ENCODE measurements at places on chromosomes 11 and 22. TPM values are rescaled to one million over a fixed set of nuclear protein-coding genes. Genes with fewer than 3 reads are reported as not detected.

CATSPER1 gene
- not detected for total RNA-seq

DNA sequence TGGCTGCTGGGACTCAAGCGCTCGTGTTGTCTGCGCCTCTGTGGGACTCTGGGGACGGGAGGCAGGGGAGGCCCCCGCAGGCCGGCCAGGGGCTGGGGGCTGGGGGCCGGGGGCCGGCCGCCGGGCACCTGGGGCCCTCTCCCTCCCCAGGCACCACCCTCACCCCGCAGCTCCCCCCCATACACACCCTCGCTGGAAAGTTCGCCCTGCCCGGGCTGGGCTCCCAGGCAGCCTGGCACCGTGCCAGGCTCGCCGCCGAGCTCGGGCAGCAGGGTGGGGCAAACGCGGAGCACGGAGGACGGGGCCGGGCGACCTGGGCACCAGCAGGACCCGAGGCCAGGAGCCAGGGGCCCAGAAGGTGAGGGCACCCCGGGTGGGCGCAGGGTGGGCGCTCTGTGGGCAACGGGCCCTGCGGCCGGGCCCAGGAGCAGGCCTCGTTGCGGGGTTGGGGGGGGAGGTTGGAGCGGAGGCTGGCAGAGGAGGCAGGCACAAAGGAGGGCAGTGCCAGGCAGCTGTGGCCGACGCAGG is 76.7 kb upstream of the WNT7B start:
- H3K4me3 ChIP-seq: peak overlapping the region; percentile 97
- H3K27me3 ChIP-seq: no peaks in the 10 kb centered on the region
- H3K4me1 ChIP-seq: peaks cover 56% of the 10 kb centered on the region
- H3K36me3 ChIP-seq: peaks cover 2% of the 10 kb centered on the region
- H3K27ac ChIP-seq: peak overlapping the region; percentile 96

DNA sequence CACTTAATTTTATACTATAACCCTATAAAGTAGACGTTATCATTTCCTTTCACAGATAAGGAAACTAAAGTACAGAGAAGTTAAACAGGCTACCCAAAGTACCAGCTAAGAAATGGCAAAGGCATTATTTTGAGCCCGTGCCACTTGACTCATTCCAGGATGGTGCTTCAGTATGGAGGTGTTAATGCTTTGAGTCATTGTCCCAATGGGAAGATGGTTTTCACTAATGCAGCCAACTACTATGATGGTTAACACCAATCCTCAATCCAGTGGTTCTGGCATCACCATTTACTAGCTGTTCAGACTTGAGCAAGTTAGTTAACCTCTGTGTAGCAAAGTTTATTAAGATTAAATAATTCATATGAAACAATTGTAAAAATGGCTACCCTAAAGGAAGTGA is 123.1 kb upstream of the SLC5A12 start:
- H3K27me3 ChIP-seq: no peaks in the 10 kb centered on the region
- no peaks in the 10 kb centered on the region for H3K4me1 ChIP-seq
- no peak for DNase-seq
- no peak overlapping the region for H3K27ac ChIP-seq

GRCh38 chr22:22878801-22879674 is 8.6 kb upstream of the IGLL5 start:
- peaks cover 3% of the 10 kb centered on the region for H3K36me3 ChIP-seq
- DNase-seq: no peak
- no peak overlapping the region for H3K27ac ChIP-seq
- H3K4me3 ChIP-seq: no peak overlapping the region
- peaks cover 4% of the 10 kb centered on the region for H3K4me1 ChIP-seq
- no peaks in the 10 kb centered on the region for H3K27me3 ChIP-seq

DNA sequence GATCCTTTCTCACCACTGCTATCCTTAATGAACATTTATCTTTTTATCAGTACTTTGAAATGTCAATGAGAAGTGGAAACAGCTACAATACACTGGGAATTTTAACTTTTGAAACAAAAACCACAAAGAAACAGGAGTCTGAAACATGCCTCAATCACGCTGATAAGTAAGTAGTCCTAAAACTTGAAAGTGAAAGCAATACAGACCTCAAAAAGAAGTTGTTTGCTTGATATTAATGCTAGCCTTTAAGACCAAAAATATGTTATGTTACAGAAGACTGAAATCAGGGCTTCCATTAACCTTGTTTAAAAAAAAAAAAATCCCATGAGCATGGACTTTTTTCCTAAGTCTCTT is 21.3 kb downstream of the PHF21A start:
- peak overlapping the region; percentile 62 for H3K4me3 ChIP-seq
- no peak for DNase-seq
- H3K27ac ChIP-seq: peak overlapping the region; percentile 80
- no peaks in the 10 kb centered on the region for H3K36me3 ChIP-seq
- peaks cover 37% of the 10 kb centered on the region for H3K4me1 ChIP-seq

PPME1 gene
- 42.8 TPM for total RNA-seq

CCDC34 gene
- 16.0 TPM for total RNA-seq

DNA sequence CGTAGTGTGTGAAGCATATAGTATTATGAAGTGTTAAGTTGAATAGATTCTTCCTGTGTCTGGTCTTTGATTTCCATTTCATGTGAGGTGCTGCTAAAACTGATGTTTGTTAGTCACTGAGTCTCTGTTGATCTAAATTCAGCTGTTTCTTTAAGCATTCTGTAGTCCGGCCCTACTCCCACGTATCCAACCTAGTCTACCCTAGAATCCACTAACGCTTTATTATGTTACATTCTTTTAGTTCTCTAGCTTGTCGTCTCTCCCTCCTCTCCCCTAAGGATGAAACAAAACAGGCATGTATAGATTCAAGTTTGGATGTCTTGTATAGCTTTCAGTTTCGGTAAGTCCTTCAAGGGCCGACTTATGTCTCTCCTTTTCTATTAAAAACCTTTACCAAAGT is 4.1 kb downstream of the WEE1 start:
- peaks cover 48% of the 10 kb centered on the region for H3K4me1 ChIP-seq
- peak overlapping the region; percentile 96 for H3K4me3 ChIP-seq
- H3K36me3 ChIP-seq: peaks cover 29% of the 10 kb centered on the region
- peak overlapping the region; percentile 83 for H3K27ac ChIP-seq
- H3K27me3 ChIP-seq: no peaks in the 10 kb centered on the region

- peaks cover 7% of the 10 kb centered on the region for H3K27me3 ChIP-seq
- H3K4me1 ChIP-seq: no peaks in the 10 kb centered on the region
- DNase-seq: no peak
- H3K4me3 ChIP-seq: no peak overlapping the region
- H3K36me3 ChIP-seq: no peaks in the 10 kb centered on the region
- H3K27ac ChIP-seq: no peak overlapping the region
Observed at GRCh38 chr11:75715688-75716087, 1.9 kb upstream of the MOGAT2 start.

GRCh38 chr22:38035530-38035885 is 21.7 kb upstream of the PICK1 start:
- H3K4me3 ChIP-seq: no peak overlapping the region
- no peak overlapping the region for H3K27ac ChIP-seq
- no peak for DNase-seq

SCGB1A1 gene
- not detected for total RNA-seq

CREB3L1 gene
- total RNA-seq: not detected

DNA sequence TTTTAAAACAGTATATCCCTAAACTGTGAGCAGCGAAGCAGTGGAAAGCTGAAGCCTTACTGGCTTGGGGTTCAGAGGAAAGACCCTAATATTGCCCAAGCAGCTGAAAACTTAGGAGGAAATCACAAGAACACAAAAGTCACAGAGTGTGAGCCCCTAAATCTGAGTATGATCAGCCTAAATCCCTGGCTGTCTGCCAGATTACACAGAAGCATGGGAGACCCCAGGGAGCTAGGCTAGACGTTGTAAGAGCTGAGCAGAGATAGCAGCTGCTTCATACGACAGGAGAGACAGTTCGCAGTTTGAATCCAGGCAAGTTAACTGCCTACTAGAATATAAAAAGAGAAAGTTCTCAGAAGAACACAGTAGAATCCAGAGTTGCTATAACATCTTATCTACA is 81.2 kb downstream of the PACS1 start:
- H3K4me1 ChIP-seq: peaks cover 38% of the 10 kb centered on the region
- peak overlapping the region; percentile 90 for H3K27ac ChIP-seq
- peaks cover 5% of the 10 kb centered on the region for H3K36me3 ChIP-seq
- H3K4me3 ChIP-seq: no peak overlapping the region
- DNase-seq: no peak

- H3K4me1 ChIP-seq: no peaks in the 10 kb centered on the region
- peaks cover 11% of the 10 kb centered on the region for H3K27me3 ChIP-seq
- no peak overlapping the region for H3K4me3 ChIP-seq
- H3K27ac ChIP-seq: no peak overlapping the region
Observed at GRCh38 chr11:95375886-95376285, 144.9 kb upstream of the SESN3 start.

DNA sequence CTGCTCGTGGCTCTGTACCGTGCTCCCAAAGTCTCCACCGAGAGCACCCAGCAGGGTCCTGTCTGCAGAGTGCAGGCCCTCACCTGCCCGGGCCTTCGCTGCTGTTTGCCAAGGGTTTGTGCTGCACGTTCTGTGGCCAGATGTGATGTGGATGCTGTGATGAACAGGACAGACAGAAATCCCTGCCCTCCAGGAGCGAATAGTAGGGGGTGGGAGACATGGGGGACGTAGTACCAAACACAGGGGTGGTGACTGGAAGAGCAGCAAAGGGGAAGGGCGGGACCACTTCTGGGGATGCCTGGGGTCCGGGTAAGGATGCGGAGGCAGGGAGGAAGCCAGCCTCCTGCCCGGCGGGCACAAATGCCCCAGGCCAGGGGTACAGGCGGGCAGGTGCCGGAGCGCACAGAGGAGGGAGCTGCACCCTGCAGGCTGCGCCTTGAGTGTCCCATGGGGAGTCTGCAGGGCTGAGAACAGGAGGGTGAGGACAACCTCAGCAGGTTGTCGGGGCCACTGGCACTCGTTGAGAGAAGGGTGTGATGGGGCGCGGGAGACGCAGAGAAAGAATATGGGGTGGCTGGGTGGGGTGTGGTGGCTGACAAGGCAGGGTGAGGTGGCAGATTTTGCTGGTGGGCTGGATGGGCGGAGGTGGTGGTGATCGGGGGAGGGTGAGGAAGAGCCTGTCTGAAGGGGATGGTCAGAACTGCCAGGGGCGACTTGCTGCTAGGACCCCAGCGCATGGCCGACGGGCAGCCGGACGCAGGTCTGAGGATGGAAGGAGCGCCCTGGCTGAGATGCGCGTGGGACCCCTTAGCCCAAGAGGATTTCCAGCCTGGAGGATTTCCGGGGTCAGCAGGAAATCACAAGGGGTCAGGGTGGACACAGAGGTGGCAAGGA is 16.3 kb upstream of the CTSD start:
- H3K4me3 ChIP-seq: no peak overlapping the region
- H3K4me1 ChIP-seq: no peaks in the 10 kb centered on the region
- H3K27ac ChIP-seq: no peak overlapping the region
- DNase-seq: no peak
- no peaks in the 10 kb centered on the region for H3K36me3 ChIP-seq

C1QTNF6 gene
- total RNA-seq: 30.0 TPM

- H3K4me1 ChIP-seq: no peaks in the 10 kb centered on the region
- peak; percentile 21 for DNase-seq
- H3K36me3 ChIP-seq: no peaks in the 10 kb centered on the region
- no peaks in the 10 kb centered on the region for H3K27me3 ChIP-seq
Observed at GRCh38 chr11:119641983-119642745, 86.8 kb downstream of the NECTIN1 start.

DNA sequence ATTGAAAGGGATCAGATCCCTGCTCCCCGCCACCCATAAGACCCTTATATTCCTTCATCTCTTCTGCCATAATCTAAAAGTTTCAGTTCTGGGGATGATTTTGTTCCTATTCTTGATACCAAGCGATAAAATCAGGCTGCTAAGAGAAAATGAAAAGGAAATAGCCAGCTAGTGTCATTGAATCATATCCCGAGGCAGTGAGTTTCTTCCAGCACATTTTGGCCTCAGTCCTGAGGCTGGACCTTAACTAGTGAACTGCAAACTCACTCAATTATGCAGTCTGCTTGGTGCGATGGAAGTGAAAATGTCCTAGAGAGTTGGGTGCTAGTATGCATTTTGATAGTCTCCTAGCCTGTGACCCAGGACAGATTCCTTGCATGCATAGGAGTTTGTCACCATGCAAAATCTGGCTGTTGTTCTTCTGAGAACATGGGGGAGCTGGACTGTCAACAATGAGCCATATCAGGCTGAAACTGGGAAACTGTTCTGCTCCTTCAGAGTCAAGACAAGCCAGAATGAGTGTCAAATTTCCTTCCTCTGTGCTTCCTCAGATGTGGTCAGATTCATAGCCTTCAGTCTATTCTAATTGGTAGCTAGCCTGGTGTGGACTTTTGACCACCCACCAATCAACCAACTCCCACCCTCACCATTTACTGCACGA is 102.9 kb downstream of the CCDC81 start:
- no peaks in the 10 kb centered on the region for H3K36me3 ChIP-seq
- H3K27ac ChIP-seq: no peak overlapping the region
- no peak overlapping the region for H3K4me3 ChIP-seq
- no peaks in the 10 kb centered on the region for H3K4me1 ChIP-seq
- H3K27me3 ChIP-seq: no peaks in the 10 kb centered on the region

CALCB gene
- total RNA-seq: 11.9 TPM

GRCh38 chr11:45852018-45852711 is 4.9 kb downstream of the CRY2 start:
- H3K4me3 ChIP-seq: no peak overlapping the region
- no peak overlapping the region for H3K27ac ChIP-seq
- DNase-seq: no peak
- H3K36me3 ChIP-seq: no peaks in the 10 kb centered on the region
- H3K4me1 ChIP-seq: peaks cover 37% of the 10 kb centered on the region
- H3K27me3 ChIP-seq: no peaks in the 10 kb centered on the region

FAR1 gene
- 53.4 TPM for total RNA-seq

BDNF gene
- not detected for total RNA-seq

DNA sequence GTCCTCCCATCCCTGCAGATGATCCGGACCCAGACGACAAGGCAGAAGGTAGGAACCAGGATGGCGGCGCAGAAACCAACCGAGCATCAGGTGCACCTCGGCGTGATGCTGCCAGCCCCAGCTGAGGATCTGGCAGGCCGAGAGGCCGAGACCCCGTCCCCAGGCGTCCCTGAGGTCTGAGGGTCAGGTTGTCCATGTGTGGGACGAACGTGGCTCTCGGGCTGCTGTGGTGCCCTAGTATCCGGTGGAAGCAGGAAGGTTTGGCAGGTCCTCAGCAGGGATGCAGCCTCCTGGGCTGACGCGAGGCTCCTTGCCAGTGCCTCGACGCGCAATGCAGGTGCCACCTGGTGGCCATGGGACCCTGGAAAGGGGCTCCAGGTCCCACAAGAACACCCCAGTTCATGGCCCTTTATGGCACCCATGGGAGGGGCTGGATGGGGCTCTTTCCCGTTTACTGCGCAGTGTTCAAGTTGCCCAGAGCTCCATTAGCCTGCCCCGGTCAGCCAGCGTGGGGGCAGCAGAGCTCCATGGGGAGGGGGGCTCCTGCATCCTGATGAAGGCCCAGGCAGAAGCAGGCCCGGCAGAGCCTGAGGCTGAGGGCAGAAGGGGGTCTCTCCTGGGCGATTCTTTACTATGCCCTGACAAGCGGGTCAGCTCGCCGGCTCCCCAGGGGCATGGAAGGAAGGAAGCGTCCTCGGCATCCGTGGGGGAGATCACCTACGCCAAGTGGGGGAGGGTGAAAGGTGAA is 129.9 kb downstream of the CTTN start:
- H3K36me3 ChIP-seq: no peaks in the 10 kb centered on the region
- H3K4me3 ChIP-seq: no peak overlapping the region
- H3K27ac ChIP-seq: no peak overlapping the region
- no peak for DNase-seq
- H3K27me3 ChIP-seq: no peaks in the 10 kb centered on the region

AQP11 gene
- total RNA-seq: 0.69 TPM

- no peak overlapping the region for H3K4me3 ChIP-seq
- no peaks in the 10 kb centered on the region for H3K36me3 ChIP-seq
- DNase-seq: no peak
- H3K27ac ChIP-seq: no peak overlapping the region
- H3K4me1 ChIP-seq: no peaks in the 10 kb centered on the region
- H3K27me3 ChIP-seq: no peaks in the 10 kb centered on the region
Observed at GRCh38 chr11:132024587-132025295, 654.3 kb downstream of the NTM start.

All from activated T-cell treated with anti-CD3 and anti-CD28 coated beads, Interleukin-2, amount 50 U/mL, for 72 hours (primary cell).